ENCODE measurements at places on chromosomes 11 and 22. TPM values are rescaled to one million over a fixed set of nuclear protein-coding genes. Genes with fewer than 3 reads are reported as not detected.

Gene C11orf87
- total RNA-seq, result not detected

Gene SIRT3
- 23.1 TPM for total RNA-seq

Gene PGAP2
- total RNA-seq, result 22.3 TPM

Gene MIAT
- total RNA-seq, result 0.15 TPM

Gene LMO1
- total RNA-seq, result 2.4 TPM

Gene AAMDC
- total RNA-seq, result 26.1 TPM

Gene HEPHL1
- total RNA-seq, result not detected

Gene TNNI2
- not detected for total RNA-seq

Gene AP2A2
- 28.0 TPM for total RNA-seq

Gene PIH1D2
- 1.1 TPM for total RNA-seq

Gene RFPL1
- not detected for total RNA-seq
